Panc1 (cell line): ENCODE measurements at places on chromosomes 7 and 10. TPM values are rescaled to one million over a fixed set of nuclear protein-coding genes. Genes with fewer than 3 reads are reported as not detected.

- DNase-seq, result no peak
These were observed 11.7 kb downstream of the PLAC9 start for GRCh38 chr10:80144067-80144695.

The OPN4 gene
- not detected for total RNA-seq

- no peak for DNase-seq
These were observed 32.1 kb upstream of the HECTD2 start for GRCh38 chr10:91378061-91378460.

- no peak for DNase-seq
These were observed 3.4 kb downstream of the TMEM209 start for GRCh38 chr7:130201796-130202195.

DNA sequence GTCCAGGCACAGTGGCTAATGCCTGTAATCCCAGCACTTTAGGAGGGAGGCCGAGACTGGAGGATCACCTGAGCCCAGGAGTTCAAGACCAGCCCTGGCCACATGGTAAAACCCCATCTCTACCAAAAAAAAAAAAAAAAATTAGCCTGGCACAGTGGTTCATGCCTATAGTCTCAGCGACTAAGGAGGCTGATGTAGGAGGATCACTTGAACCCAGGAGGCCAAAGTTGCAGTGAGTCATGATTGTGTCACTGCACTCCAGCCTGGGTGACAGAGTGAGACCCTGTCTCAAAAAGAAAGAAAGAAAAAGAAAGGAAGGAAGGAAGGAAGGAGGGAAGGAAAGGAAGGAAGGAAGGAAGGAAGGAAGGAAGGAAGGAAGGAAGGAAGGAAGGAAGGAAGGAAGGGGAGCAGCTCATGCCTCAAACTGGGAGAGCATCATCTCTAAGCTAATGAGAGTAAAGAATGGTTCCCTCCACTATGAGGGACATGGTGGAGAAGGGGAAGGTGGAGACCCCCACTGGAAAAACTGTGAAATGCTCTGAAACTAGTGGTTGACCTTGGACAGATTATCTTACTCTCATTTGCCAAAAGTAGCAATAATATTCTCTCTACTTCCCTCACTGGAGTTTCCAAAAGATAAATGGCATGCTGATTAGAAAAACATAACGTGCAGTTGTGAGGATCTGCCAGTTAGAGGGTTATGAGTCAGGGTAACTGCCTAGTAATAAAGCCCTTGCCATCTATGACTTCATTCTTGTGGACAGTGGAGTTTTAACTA lies 16.8 kb downstream of the GIMAP5 start:
- DNase-seq, result no peak

DNA sequence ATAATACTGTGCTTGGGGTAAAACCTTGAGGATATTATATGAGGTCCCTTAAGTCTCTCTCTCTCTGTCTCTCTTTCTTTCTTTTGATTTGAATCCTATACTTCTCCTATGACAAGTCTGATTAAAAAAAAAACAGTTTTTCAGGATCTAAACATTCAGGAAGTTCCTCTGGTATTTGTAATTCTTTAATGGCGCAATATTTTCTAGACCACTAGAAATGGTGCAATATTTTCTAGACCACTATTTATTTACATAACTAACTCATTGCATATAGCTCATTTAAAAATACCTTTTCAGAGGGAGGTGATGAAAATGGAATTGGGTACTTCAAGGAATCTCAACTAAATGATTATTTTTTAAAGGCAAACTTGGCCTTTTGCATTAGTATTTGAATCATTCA lies 1235.3 kb downstream of the GATA3 start:
- DNase-seq, result no peak

GRCh38 chr7:94054130-94054529 lies 50.0 kb upstream of the BET1 start:
- DNase-seq, result no peak

DNA sequence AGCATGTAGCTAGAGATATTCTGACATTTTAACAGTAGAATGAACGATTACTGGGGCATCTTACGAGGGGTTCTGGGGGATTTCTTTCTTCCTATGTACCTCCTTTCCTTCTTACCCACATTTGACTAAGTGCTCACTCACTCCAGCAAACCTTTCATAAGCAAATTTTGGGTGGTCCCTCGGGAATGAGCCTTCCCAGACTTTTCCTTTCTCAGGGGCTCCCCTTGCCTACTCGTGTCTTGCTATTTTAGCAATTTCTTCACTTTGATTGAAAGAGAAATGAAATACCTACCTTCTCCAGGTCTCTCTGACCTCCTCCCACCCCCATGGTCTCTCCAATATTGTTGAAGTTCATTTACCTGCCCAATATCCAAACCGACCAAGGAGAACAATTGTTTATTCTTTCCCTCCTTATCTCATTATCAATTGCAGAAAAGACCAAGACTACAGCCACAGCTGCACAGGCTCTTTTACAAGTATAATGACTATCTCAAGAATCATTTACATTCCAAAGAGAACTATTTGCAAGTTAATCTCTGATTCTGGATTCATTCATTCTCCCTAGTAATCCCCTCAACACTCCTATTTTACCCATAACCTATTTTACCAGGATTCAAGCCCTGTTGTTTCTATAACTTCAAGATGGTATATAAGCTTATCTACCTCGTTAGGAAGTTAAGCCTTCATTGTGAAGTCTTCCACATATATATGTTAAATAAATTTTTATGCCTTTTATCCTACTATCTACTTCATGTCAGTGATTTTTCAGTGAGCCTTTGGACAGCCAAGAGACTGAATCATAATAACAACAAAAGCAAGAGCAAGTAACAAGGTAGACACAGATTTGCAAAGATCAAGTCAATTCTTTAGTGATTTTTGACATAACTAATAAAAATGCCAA lies 480.6 kb downstream of the IPMK start:
- no peak for DNase-seq

The GHRHR gene
- total RNA-seq, result not detected

The TRIM74 gene
- total RNA-seq, result 0.46 TPM

DNA sequence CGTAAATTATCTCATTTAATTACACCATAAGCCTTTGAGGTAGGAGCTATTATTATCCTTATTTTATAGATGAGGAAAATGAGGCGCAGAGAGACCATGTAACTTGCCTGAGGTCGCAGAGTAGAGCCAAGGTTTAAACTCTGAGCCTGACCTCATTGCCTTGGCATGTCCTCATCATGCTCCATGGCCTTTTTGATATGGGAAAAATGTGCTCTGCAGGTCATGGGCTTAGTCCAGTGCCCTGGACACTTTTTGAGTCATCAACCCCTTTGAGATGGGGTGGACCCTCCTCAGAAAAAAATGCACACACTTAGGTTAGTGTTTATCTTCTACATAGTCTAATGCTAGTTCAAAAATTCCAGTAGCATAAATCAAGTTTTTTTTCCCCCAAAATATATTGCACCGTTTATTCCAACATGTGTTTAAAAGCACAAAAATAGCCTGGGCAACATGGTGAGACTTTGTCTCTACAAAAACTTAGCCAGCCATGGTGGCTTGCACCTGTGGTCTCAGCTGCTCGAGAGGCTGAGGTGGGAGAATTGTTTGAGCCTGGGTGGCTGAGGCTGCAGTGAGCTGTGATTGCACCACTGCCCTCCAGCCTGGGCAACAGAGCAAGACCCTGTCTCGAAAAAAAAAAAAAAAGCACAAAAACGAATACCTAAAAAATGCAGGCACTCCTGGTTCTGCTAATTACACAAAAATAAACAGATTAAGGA lies 28.6 kb upstream of the TMEM178B start:
- DNase-seq, result no peak

GRCh38 chr7:1602386-1602785 lies 32.6 kb upstream of the PSMG3 start:
- DNase-seq, result no peak

DNA sequence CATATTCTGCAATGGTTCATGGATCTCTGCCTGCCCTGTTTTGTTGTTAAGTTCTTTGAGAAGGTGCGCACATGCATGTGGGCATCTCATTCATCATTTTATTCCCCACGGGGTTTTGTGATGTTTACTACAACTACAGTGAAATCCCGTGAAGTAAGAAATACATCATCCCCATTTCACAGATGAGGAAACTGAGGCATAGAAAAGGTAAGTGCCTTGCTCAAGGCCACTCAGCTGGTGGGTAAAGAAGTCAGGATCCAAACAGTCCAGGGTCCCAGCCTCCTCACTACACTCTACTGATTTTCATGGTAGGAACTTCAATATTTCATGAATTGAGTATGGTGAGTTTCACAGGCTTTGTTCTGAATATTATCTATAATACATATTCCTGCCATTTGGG lies 72.6 kb downstream of the CYP26A1 start:
- DNase-seq, result no peak

DNA sequence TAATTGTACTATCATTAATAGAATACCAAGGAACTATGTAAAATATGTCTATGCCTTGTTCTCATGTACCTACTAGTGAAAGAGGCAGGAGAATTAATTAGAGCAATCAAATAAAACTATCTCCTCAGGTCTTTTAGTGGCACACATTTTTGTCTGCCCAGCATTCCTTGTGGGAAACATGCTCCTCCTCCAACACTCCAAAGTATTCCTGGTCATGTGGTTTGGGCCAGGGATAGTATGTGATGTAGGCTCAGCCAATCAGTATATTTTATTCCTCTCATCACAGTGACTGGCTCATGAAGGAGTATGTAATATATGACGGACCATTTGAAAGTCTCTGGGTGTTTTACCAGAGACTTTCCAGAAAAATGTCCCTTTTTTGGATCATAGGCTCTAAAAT lies 16.7 kb upstream of the SYPL1 start:
- no peak for DNase-seq

DNA sequence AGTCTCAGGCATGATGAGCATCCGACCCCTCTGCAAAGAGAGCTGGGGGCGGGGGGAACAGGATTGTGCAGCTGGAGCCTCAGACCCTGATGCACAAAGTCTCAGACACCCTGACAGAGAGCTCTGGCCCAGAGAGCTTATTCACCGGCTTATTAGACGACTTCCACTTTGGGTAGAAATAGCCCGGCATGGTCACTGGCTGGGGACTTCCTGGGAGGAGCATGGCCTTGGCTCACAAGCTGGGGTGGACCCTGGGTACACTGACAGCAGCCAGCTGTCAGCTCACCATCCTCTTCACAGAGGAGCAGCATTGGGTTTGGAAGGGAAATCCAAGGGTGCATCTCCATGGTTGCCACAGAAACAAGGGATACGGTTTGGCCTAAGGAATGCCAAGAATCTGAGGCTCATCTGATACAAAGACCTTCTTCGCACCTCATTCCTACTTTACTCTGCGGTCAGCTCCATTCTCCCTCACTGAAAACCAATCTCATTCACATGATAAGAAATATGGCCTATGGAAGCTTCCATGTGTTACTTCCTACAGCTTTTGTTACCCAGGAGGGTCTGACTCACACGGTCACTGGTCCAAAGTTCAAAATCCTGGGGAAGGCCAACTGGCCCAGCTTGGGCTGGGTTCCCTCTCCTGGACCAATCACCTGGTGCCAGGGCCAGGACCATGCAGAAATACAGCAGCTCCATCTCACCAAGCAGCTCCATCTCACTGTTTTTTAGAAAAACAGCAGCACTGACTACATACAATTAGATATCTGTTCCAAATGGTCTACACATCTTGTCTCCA lies 25.1 kb downstream of the ZNF467 start:
- DNase-seq, result no peak

- no peak for DNase-seq
These were observed 63.4 kb downstream of the CSGALNACT2 start for GRCh38 chr10:43201545-43202131.

The CCDC3 gene
- total RNA-seq, result 0.10 TPM

The ODAD2 gene
- total RNA-seq, result not detected

The PRLHR gene
- not detected for total RNA-seq

DNA sequence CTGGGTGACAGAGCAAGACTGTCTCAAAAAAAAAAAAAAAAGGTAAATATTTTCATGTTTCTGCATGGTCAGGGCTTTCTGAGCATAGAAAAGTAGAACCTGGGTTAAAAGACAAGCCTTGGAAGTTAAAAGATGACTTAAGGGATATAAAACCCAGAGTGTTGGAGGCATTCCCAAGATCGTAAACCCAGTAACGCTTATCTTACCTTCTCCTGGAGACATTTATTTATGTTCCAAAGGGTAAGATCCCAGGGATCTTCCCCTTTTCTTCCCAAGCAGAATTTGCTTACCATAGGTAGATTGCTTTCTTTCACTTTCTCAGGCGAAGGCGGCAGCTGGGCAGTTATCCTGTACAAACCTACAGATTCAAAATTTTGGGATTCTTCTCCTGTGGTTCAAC lies 22.2 kb downstream of the SUGCT start:
- no peak for DNase-seq

The GPRIN2 gene
- total RNA-seq, result 12.9 TPM

The EFCAB10 gene
- not detected for total RNA-seq

DNA sequence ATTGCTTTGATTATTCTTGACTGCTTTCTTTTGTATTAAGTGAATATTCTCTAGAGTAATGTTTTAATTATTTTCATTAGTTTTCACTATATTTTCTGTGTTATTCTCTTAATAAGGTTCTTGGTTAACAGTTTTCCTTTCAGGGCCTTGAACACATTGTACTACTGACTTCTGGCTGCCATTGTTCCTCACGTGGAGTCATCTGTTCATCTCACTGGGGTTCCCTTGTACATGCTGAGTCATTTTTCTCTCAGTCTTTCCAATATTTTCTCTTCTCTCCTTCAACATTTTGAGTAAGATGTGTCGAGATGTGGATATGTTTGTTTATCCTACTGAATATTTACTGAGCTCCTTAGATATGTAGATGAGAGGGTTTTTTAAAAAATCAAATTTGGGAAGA lies 400.7 kb downstream of the TCERG1L start:
- DNase-seq, result no peak

The ACTR3C gene
- 6.5 TPM for total RNA-seq

GRCh38 chr7:31052841-31053601 lies 913 bp downstream of the ADCYAP1R1 start:
- DNase-seq, result no peak

The CNPY1 gene
- not detected for total RNA-seq

- DNase-seq, result no peak
These were observed 43.7 kb downstream of the HIF1AN start for GRCh38 chr10:100579261-100580090.

The PNLIPRP1 gene
- total RNA-seq, result 0.95 TPM

DNA sequence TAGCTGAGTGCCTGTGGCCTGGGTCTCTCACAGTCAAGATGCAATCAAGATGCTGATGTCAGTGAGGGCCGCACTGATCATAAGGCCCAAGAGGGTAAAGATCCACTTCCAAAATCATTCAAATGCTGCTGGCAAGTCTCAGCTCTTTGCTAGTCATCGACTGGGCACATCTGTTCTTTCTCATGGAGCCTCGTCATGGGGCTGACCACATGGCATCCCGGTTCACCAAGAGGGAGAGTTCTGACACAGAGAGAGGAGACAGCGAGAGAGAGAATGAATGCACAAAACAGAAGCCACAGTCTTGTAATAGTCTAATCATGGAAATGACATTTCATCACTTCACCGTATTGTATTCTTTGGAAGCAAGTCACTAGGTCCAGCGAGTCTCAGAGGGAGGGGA lies 1067.5 kb upstream of the C7orf33 start:
- no peak for DNase-seq

The GNAT3 gene
- total RNA-seq, result not detected

DNA sequence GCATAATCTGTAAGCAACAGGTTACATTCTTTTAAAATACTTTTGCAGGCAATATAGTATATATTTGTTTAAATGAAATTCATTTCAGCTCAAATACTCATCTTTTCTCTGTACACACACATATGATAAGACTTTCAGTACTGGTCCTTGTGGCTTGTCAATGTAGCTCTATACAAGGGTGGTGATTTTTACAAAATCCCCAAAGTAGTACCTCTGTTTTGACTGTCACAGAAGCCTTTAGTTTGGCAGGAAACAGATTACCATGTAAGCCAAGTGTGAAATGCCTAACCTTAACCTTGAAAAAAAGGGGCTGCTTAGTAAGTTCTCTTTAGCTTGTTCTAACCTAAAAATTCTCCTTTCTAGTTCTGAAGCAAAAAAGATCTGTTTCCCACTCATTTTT lies 87.9 kb downstream of the KCND2 start:
- DNase-seq, result no peak

GRCh38 chr7:101927802-101928201 lies 110.4 kb downstream of the CUX1 start:
- no peak for DNase-seq
